ENCODE measurements at places on chromosomes 5 and 9. TPM values are rescaled to one million over a fixed set of nuclear protein-coding genes. Genes with fewer than 3 reads are reported as not detected.

The ARID3C gene
- not detected for polyA plus RNA-seq

The ABO gene
- polyA plus RNA-seq = 0.12 TPM

- DNase-seq = no peak
These were observed 47.6 kb upstream of the EGFL7 start for GRCh38 chr9:136614967-136615623.

DNA sequence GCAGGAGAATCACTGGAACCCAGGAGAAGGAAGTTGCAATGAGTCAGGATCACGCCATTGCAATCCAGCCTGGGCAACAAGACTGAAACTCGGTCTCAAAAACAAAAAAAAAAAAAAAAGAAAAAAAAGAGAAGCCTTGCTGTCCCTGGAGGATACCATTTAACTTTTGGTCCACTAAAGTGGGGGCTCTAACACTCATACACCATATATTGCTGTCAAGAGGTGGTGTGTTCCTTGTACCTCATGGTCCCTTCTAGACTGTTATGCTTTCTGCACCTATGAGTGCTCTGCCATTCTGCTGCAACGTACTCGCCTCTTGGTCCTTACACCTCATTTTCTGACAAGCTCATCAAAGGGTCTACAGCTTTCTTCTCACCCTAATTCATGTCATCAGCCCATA, 52.2 kb upstream of the ISOC1 start:
- DNase-seq = no peak

The CER1 gene
- polyA plus RNA-seq = 4.1 TPM

The GM2A gene
- polyA plus RNA-seq = 21.7 TPM

- no peak for DNase-seq
These were observed 6.4 kb upstream of the ZFR start for GRCh38 chr5:32450952-32451351.

- DNase-seq = no peak
These were observed 5.1 kb downstream of the PITX1 start for GRCh38 chr5:135028791-135029476.

The GPR150 gene
- 1.4 TPM for polyA plus RNA-seq

The OTP gene
- 9.6 TPM for polyA plus RNA-seq

The MLLT3 gene
- 29.4 TPM for polyA plus RNA-seq

The TNC gene
- 25.7 TPM for polyA plus RNA-seq

Data from brain (organoid and tissue), 16 donors.